ENCODE measurements at places on chromosomes 12 and 14.

GRCh38 chr12:92554158-92555073 is 148.4 kb upstream of the PLEKHG7 start:
- no peak for DNase-seq

DNA sequence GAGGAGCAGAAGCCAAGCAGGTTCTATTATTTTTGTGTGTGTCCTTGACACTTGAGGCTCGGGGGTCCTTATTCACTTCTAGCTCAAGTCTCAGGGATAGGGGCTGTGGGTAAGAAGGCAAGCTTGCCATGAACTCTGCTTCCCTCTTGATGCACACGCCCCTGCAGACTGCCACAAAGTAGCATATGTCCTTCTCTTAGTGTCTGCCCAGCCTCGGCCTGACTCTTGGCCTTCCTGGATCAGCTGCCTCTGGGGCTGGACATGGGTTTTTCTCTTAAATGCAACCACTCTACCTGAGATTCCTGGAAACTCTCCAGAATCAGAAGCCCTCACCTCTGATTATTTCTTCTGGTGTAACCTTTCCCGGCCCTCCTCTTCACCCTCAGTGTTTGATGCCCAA is 28.2 kb upstream of the PEX5 start:
- DNase-seq = no peak

DNA sequence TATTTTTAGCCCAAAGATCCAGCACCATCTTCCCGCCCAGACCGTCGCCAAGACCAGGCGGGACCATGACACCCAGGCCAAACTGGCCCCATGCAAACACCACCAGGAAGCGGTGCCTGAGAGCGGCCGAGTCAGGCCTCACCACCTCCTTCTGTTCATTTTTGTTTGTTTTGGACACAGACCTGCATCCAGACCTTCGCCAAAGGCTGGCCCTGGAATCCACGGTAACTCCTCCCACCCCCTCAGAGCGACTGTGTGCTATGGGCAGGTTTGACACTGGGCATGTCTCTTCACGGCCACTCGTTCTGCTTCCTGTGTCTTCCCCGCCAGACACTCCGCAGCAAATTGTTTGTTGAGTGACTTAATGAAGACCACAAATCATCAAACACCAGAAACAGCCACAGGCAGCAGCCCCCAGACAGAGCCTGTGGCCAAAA is 47.1 kb downstream of the NCOR2 start:
- no peak for DNase-seq

GRCh38 chr12:75658901-75659823 is 147.8 kb upstream of the KRR1 start:
- DNase-seq = no peak

DNA sequence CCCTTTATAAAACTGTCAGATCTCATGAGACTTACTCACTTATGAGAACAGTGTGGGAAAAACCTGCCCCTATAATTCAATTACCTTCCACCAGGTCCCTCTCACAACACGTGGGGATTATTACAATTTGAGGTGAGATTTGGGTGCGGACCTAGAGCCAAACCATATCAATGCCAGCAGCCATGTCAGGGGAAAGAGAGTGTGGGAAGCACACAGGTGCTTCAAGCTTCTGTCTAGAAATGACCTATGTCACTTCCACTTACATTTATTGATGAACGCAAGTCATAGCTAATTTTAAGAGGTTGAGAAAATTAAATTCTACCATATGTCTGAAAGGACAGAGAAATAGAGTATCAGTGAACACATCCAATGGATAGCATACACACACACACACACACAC is 32.5 kb upstream of the E2F7 start:
- no peak for DNase-seq

- DNase-seq = no peak
Measured at GRCh38 chr12:75774261-75775052, 257.1 kb downstream of the PHLDA1 start.

DNA sequence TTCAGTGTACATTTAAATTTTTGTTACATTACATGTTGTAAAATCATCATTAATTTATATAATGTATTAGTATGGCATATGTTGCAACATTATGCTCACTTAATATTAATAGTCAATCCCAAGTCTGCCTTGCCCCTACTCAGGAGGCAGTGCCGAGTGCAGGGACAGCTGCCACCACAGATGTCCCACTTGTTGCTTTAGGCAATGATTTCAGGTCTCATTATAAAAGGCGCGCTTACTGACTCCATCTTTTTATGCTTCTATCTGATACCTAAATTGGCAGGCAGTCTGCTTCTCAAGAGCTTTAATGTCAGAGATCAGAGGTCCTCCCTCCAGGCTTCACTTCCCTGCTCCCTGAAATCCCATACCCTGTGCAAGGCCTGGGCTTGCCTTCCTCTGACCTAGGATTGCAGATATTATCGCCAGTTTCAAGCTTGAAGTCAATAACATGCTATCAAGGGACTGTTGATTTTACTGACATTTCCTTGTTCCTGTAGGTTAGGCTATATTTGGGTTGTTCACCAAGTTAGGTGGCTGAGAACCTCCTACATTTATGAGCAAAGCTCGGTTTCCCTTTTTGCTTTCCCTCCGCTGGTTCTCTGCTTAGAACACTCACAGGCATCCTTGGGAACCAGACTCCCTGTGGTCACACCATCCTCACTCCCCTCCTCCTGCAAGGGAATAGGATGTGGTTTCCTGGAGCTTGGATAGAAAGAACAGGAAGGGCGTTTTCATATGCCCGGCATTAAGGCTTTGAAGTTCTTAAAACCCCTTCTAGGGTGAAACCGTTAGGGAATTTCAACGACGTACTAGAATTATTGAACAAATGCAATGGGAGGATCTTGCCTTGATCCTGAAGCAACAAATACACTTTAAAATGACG is 208.4 kb upstream of the FKBP4 start:
- no peak for DNase-seq

GRCh38 chr14:63224196-63224595 is 20.0 kb downstream of the RHOJ start:
- no peak for DNase-seq

- peak; percentile 91 for DNase-seq
Measured at GRCh38 chr12:80186727-80187217, 87.4 kb downstream of the OTOGL start.

GRCh38 chr14:84804468-84804867 is 725.5 kb upstream of the FLRT2 start:
- no peak for DNase-seq

DNA sequence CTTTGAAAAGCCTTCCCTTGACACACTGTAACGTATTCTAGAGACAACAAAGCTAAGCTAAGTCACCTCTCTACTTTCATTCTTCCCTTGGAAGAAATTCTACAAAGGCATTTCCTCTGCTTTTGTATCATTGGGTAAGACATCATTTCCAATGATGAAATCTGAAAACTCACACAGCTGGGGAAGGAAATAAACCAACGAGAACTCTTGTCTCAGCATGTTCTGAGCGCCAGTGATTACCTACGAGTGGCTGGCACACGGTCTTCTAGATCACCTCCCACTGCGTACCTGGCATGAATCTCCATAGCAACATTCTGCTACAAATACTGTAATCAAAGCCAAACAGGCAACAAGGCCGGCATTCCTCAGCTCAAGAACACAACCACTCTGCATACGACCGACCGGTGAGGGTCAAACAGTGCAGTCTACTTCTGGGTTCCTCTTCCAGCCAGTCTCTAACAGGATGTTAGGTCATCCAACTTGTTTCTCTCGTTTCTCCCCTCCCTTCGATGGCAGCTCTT is 7.6 kb downstream of the VPS37B start:
- DNase-seq = no peak

DNA sequence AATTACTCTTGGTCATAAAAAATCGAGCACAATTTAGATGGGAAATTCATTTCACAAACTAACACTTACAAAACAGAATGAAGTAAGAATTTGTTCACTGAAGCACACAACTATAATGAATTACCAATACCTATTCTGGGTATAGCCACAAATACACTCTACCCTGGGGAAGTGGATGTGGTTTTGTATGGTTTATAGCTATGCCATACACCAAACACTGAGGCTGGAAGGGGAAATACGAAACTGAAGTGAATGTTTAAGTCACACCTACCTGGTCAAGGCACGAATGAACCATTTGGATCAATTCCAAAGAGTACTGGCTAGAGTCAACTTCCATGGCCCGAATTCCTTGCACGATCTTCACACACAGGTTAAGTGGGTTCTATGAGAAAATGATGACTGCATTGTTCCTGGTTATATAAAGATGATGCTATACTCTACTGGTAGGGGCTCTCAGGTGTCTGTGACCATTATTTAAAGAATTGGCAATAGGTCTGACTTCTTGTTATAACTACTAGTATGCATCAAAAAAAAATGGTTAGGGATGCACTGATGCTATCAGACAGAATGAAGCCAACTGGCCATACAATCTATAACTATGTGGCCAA is 12.8 kb downstream of the NEK9 start:
- DNase-seq = no peak

DNA sequence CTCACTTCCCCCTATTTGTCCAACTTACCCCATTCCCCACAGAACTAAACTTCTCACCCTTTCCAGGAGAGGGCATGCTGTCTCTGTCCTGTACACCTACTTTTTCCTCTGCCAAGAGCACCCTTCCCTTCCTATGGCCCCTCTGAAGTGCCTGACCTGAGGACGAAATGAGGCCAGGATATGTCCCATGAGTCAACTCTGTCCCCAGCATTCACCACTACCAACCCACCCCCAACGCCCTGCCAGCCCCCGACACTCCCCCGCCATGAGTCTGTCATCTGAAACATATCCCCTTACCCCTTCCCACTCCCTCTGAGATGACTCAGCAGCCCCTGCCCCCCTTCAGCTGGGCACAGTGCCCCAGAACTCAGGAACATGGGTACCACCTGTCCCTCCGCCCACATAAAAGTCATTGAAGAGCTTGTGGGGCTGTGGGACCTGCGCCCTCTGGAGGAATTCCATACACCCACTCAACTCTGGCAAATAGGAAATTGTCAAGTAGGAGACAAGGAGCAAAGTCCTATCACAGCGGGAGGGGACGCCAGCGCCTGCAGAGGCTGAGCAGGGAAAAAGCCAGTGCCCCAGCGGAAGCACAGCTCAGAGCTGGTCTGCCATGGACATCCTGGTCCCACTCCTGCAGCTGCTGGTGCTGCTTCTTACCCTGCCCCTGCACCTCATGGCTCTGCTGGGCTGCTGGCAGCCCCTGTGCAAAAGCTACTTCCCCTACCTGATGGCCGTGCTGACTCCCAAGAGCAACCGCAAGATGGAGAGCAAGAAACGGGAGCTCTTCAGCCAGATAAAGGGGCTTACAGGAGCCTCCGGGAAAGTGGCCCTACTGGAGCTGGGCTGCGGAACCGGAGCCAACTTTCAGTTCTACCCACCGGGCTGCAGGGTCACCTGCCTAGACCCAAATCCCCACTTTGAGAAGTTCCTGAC is 26.3 kb downstream of the ITGA7 start:
- peak; percentile 24 for DNase-seq

DNA sequence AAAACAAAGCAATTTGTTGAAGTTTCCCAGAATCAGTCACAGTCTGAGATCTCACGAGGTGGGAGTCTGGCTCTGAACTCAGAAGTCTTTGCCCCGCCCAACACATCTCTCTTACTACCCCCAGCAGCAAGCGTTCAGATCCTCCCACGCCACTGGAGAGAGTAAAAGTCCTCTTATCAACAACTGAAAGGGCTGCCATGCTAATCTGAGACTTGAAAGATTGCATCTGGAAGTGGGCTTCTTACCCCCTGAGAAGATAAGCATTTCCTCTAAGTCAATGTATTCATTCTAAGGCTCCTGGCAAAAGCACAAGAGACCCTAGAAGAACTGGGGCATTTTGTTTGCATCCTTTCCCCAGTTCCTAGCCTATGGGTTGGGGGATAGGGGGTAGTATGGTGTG is 34.1 kb upstream of the STON2 start:
- no peak for DNase-seq

DNA sequence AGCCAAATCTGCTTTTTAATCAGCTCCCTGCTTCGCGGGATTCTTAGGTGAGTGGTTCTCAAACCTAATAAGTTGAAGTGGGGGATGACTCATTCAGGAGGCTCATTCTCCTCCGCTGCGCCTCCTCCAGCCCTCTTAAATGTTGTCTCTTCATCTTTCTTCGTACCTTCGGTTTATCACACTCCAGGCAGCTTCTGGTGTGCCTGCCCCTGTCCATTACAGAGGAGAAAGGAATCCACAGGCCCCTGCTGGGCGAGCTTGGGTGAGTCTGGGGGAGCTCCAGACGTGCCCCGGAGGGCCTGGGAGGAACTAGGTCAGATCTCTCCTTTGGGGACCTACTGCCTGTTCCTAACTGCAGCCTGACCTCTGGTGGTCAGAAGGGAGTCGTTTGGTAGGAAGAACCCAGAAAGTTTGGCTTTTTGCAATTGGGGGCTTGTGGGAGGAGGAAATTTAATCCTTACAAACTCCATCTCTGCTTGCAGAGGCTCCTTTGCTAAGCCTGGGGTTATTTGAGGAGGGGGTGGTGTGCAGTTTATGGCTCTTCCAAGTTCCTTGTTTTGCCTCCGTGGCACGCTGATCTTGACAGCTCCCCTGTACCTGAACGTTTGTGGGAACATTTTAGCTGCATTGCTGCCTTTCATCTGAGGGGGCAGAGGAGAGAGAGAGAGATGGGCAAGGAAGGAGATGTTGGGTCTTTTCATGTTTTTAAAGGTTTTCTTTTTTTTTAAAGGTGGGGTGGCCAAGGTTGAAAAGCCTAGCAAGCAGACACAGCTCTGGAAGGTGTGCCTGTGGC is 84.1 kb upstream of the GNG2 start:
- DNase-seq = peak; percentile 36

DNA sequence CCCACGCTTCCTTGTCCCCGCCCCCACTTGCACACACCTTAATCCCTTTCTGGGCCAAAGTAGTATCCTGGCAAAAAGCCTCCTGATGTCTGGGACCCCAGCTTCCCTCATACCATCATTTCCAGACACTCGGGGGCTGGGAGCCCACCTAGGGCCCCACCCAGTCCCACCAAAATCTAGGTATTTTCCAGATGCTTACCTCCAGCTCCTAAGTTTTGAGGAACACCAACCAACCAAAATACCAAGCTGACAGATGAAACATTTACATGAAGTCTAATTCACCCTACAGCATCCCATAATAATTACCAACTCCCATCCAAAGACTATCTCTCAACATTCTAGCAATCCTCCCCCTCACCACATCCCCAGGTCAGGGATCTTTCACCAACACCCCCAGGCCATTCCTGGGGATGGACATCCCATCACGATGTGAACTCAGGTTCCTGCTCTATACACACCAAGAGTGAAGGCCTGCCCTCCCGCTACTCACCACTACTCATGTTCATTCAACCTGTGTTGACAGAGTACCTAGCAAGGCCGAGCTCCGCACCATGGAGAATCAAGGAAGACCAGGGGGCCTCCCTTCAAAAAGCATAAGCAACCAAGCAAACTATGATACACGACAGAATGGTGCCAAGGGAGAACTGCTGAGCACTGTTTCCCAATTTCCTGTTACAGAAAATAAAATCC is 1.6 kb upstream of the CHD4 start:
- no peak for DNase-seq

GRCh38 chr12:83245156-83245555 is 558.5 kb downstream of the TMTC2 start:
- DNase-seq = no peak
